Activated CD8-positive, alpha-beta memory T cell treated with anti-CD3 and anti-CD28 coated beads for 1 hour (primary cell): ENCODE measurements at places on chromosomes 7 and 10.

DNA sequence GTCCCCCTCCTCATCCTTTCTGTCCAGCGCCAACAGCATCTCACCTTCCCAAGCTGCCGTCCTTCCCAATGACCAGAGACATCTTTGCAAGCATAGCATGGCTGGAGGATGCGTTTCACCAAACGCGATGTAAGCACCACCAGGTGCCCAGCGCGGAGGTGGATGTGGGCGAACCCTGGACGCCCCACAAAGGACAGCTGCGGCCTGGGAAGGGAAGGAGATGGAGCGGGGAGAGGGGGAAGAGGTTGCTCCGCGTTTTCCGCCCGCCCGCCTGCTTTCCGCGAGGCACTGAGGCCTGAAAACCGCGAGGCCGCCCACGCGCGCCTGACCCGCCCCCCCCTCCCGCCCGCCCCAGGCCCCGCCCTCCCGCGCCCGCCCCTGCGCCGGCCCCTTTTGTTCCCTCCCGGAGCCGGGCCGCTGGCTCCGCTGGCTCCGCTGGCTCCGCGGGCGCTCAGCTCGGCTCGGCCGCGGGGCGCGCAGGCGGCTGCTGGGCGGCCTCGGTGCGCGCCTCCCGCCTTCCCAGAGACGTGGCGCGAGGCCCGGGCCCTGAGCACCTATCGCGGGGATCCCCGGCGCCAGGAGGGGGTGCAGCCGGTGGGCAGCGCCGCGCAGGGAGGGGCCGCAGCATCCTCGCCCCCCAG, at the start of gene CLIP2:
TSS of gene CLIP2 (plus strand) at position 390 of the 641 bp plus-strand sequence. CDS start 28,140 bp downstream, outside the sequence.
- peak; percentile 50 for DNase-seq

GRCh38 chr10:62199584-62199983, 69.1 kb downstream of the RTKN2 start:
- DNase-seq = no peak

- DNase-seq = no peak
Measured at GRCh38 chr7:28029051-28029450, 151.5 kb downstream of the JAZF1 start.

- DNase-seq = no peak
Measured at GRCh38 chr7:134727711-134728110, 51.7 kb upstream of the CALD1 start.

GRCh38 chr7:82528577-82529310, 85.2 kb upstream of the CACNA2D1 start:
- no peak for DNase-seq

- no peak for DNase-seq
Measured at GRCh38 chr7:91082852-91083495, 181.3 kb upstream of the FZD1 start.

DNA sequence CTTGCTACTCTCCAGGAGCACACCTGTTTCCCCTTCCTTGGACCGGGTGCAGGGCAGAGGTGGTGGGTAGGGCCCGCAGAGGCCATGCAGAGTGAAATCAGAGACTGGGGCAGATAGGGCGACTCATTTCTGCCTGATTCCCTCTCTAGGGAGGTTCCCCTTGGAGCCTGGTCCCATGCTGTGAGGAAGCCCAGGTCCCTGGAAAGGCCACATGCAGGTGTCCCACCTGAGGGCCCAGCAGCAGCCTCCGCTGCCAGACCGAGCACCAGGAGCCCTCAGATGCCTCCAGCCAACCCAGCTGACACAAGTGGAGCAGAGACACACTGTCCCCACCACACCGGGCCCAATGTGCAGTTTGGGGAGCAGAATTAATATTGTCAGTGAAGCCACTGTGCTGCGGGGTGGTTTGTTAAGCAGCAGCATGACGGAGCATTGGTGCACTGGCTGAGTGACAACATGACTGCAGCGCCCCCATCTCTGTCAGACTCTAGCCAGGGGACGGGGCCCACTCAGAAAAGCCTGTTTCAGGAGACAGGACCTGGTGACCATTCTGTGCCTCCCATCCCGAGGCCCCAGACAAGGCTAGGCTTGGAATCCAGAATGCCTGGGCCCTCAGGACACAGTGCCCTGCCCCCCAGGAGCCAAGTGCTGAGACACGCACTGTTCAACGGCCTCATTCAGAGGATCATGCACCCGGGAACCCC, 30.4 kb upstream of the RET start:
- DNase-seq = no peak

GRCh38 chr7:131040467-131040932, 287.2 kb upstream of the MKLN1 start:
- no peak for DNase-seq

GRCh38 chr7:100099452-100099851, 1.7 kb downstream of the MCM7 start:
- no peak for DNase-seq

DNA sequence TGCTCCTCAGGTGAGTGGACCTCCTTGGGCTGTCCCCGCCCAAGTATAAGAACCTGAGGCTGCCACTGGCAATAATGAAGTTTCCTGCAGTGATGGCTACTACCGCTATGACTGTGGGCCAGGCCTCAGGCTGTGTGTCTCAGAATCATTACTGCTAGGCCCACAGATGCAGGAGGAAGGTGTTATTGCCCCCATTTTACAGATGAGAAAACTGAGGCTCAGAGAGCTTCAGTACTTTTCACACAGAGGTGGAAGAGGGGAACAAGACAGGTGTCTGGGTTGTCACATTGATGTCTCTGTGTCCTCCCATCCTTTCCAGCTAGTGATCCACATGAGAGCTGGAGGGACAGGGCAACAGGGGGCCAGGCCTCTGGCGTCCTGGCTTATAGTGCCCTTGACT, 155.2 kb downstream of the CDH23 start:
- DNase-seq = no peak

GRCh38 chr7:67267914-67268313, 271.3 kb downstream of the TYW1 start:
- DNase-seq = no peak

DNA sequence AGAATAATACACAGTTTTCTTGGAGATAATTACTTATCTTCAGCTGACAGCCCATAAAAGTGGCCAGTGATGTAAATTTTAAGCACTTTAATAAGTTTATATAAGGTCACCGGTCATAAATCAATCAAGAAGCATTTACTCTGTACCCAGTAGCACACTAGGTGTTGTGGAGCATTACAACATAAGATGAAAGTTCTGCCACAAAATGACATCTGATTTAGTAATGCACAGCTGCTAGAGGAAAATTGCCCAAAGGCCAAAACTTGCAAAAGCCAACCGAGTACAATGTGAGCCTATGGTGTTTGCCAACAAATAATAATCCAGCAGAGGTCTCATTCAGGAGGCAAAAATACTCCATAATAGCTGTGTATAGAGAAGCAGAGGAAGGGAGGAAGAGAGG, 63.6 kb downstream of the GPR37 start:
- no peak for DNase-seq

- no peak for DNase-seq
Measured at GRCh38 chr7:129452589-129453231, 18.5 kb downstream of the STRIP2 start.

- DNase-seq = no peak
Measured at GRCh38 chr10:15211464-15211979, 43.0 kb upstream of the NMT2 start.

DNA sequence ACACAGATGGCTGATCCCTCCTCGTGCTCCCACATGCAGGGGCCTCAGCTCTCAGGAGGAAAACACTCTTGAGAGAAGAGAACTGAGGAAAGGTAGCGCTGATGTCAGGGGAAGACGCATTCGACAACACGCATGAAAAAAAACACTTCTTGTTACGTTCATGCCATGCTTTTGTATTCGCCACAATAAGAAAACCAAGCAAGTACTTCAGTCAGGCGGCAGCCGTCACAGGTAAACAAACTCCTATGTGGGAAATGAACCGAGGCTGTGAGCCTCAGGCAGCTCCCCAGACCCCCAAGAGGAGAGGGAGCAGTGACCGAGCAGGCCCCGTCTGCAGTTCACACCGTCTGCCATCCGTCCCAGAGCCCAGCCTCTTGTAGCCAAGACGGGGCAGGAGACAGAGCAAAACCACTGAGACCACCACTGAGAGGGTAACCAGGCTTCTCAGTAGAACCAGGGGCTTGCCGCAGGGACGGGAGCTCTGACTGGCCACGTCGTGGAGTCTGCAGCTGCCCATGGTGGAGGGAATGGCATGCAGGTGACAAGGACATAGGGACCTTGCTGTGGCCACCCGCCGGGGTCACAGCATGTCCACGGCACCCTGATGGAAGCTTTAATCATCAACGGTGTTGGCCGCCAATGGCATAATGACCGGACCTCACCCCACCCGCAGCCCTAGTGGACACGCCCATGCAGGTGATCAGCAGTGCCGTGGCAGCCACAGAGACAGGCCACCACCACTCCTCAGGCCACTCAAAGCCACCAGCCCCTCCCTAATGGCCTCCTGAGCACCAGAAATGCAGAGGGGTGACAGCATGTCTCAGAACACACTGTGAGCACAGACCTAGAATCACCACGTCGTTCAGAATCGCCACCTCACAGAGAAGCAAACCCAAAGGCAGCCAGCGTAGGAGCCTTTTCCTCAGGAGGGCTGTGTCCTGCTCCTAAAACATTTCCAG, 304.3 kb downstream of the PTPRN2 start:
- no peak for DNase-seq

DNA sequence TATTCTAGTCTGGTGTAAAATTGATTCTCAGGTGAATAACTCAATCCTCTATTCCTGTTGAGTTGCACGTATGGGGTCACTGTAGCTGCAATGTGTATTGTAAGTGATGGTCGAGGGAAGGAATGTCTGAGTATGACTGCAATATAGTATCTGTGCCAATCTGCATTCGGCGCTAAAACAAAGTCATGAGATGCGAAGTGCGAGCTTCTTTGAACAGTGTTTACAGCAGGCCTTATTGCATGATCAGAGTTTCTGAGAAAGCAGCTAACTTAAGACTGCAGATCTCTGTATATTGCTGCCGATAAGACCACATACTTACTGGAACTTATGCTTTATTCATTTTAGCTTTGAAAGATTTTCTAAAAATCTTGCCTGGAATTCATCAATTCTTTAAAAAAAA, 341.7 kb upstream of the BMPER start:
- no peak for DNase-seq

GRCh38 chr7:102412548-102412947, 16.4 kb downstream of the PRKRIP1 start:
- DNase-seq = no peak

GRCh38 chr10:4057725-4058513, 272.9 kb upstream of the KLF6 start:
- no peak for DNase-seq

- DNase-seq = no peak
Measured at GRCh38 chr7:157087646-157088045, 51.1 kb upstream of the UBE3C start.

GRCh38 chr7:131688738-131689661, 132.6 kb upstream of the PODXL start:
- no peak for DNase-seq

- no peak for DNase-seq
Measured at GRCh38 chr10:58555170-58555929, 42.7 kb downstream of the BICC1 start.

GRCh38 chr7:41190581-41190980, 512.3 kb downstream of the INHBA start:
- no peak for DNase-seq

- DNase-seq = no peak
Measured at GRCh38 chr10:34522546-34522945, 292.6 kb downstream of the PARD3 start.

DNA sequence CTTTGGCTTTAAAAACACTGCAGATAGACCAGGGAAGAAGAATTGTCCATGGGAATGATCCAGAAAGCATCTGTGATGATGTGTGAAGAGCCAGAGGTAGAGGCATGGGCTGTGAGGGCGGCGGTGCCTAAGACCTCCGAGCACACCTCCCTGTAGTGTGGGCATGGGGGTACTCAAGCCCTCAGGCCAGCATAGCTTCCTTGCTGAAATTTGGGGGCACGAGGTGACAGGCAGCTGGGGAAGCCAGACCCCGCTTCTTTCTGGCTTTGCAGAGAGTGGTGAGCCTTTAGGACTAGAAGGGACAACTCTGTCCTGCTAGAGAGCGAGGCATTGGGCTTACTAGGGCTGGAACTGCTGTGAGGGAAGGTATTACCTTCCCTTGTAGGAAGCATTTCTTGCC, 187.7 kb upstream of the SH2B2 start:
- DNase-seq = no peak

DNA sequence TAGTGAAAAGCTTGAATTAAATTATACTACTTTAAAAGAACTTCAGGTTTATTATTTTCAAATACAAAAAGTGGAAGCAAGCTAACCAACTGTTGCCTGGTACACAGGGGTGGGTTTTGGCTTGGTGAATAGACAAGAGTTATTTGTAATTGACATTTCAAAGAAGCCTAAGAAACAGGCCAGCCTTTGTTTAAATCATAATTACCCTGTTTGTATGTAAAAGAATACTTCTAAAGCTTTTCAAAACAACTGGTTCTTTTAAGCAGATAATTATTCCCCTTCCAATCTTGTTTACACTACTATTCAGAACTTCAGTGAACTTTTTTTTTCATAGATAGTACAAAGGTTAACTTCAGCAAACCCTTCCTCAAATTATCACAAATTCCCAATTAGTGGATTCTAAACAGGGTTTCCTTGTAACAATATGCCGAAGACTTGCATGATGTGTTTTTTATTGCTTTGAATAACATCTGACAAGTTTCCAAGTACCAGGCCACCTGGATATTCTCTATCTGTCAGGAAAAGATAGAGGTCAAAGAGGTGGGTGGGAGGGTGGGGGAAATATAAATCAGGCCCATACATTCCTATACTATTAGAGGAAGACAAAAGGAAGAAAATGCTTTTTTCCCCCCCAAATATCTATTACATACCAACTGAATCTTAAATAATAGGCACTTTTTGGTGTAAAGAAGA, 20.4 kb downstream of the SSMEM1 start:
- no peak for DNase-seq

DNA sequence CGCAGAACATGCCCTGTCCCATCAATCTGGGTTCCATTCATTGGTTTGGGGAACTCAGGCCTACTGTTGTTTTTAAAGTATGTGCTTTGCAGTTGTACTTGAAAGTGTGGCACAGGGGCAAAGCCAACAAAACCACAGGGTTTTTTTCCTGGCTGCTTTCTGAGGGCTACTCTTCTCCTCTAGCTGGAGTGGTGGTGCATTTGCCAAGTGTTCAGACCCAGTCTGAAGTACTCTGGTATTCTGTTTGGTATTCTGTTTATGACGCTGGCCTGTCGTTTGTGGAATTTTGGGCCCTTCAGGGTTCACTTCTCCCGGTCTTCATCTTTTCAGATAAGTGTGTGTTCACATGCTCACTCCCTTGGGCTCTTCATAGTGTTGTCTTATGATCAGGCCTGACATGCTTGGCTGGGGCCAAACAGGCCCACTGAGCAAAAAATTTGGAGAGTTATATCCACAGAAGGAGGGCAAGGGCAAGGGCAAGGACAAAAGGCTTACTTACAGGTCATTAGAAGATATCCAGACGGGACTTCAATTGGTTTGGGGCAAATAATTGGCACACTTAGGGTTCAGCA, 26.3 kb downstream of the SLC26A4 start:
- DNase-seq = no peak

DNA sequence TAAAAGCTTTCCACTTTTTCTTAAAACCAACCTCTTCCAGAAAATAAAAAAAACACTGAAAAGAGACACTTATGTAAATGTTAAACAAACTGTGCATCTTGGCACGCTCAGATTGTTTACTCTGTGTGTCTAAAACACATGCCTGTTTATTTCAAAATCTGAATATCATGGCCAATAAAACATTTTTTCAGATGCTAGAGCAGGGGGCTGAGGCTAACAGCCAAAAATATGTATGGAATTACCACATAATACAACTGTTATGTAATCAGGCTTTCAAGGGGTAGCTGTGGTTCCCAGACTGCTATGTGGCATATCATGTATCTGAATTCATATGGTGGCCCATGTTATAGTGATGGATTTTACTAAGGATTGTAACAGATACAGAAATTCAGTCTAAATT, 130.4 kb downstream of the HIBADH start:
- DNase-seq = no peak

GRCh38 chr10:76432016-76433012, 1000.9 kb downstream of the LRMDA start:
- DNase-seq = no peak
